ENCODE measurements at places on chromosomes 3 and 15. TPM values are rescaled to one million over a fixed set of nuclear protein-coding genes. Genes with fewer than 3 reads are reported as not detected.

DNA sequence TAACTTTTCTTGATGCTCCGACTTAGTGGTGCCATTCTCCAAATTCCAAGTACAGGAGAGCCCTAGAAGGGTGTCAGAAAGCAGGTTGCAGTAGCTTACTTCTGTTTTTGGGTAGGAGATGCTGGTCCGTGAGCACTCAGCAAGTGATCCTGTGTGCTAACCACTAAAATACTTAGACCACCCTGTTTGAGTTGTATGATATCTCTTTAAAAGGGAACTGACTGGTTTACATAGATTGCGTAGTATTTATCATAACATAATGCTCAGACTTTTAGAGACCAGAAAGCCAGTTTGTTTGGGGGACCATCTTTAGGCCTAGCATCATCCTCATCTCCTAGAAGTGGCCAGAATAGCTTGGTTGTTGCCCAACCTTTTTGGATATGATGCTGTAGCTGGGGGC, 26.7 kb downstream of the CTDSPL start:
- DNase-seq: no peak

FSIP1 gene
- 0.32 TPM for total RNA-seq

- DNase-seq: no peak
These were observed 63.1 kb upstream of the TSEN2 start for GRCh38 chr3:12421132-12421531.

DNA sequence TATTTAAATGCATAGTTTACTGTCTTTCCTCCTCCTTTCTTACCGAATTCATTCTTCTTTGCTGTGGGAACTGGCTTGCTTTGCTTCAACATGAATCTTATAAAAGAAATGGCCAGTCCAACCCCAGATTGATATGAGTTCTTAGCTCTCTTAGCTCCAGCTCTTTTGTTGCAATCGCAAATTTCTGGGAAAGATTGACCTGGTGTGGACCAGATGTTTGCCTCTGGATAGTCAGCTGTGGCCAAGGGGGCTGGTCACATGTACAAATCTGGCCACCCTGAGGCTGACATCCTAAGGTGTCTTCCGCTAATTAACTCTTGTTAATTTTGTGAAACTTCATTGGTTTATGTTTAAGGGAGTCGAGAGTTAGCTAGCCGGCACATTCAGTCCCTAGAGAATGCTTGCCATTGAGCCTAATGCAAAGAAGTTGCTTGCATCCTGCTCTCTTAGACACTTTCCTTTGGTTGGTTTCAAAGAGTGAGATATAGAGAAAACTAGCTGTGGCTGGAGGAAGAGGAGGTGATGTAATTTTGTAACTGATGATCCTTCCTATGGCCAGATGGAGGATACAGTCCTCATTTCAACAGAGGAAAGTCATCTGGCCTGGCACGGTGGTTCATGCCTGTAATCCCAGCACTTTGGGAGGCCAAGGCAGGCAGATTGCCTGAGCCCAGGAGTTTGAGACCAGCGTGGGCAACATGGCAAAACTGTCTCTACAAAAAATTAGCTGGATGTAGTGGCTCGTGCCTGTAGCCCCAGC, 162.4 kb downstream of the ADAMTSL3 start:
- DNase-seq: no peak

C3orf22 gene
- not detected for total RNA-seq

DNA sequence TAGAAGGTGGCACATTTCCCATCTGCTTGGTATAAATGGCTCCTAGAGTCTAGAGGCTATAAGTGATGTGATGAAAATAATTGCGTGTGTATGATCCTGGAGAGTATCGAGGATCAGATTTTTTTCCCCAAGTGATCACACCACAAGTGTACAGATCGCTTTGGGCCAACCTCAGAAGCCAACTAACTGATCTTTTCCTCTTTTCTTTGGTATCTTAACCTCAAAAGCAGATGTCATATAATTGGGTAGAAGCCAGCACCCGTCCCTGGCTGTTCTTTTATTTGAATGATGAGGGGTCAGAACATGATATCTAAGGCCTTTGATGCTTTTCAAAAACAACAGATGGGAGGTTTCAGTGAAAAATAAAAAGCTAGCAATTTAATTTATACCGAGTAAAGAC, 3.3 kb downstream of the P2RY14 start:
- no peak for DNase-seq

- DNase-seq: no peak
These were observed 238.0 kb downstream of the FOXP1 start for GRCh38 chr3:71345429-71346040.

LMAN1L gene
- total RNA-seq: not detected

GRCh38 chr3:195907684-195907933, 742 bp downstream of the TNK2 start:
- DNase-seq: no peak

GRCh38 chr3:105108823-105109222, 257.9 kb upstream of the ALCAM start:
- DNase-seq: no peak

MESP2 gene
- 0.14 TPM for total RNA-seq

DNA sequence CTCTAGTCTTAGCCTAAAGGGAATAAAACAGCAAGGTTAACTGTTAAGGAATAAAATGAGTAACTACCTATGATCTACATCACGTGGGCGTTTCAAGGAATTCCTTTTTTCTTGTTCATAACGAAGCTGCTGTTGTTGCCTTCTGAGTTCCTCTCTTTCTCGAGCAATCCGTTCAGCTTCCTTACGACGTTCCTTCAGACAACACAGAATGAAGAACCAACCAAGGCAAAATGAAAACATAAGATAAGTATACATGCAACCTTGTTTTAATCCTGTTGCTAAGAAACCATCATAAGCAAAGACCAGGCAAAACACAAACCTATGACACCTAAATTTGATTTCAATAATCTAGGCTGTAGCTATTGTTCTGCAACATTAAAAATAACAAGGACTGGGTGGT, 44.1 kb downstream of the SLTM start:
- DNase-seq: no peak

HACD2 gene
- total RNA-seq: 27.7 TPM

DNA sequence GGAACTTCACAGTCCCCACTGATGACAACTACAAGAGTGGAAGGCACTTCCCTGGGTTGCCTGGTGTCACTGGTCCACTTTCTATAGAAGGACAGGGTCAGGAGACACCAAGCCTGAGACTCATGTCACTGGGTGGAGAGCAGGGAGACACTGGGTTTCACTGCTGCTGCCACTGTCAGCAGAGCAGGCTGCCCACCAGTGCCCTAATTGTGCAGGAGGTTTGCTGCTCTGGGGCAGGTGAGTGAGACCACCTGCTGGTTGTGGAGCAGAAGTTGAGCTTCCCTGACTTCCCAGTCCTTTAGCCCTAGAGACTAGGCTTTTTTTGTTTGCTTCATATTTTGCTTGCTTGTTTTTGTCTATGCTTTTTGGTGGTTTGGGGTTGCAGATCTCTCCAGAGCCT, 528.4 kb upstream of the RGMA start:
- DNase-seq: peak; percentile 4

DNA sequence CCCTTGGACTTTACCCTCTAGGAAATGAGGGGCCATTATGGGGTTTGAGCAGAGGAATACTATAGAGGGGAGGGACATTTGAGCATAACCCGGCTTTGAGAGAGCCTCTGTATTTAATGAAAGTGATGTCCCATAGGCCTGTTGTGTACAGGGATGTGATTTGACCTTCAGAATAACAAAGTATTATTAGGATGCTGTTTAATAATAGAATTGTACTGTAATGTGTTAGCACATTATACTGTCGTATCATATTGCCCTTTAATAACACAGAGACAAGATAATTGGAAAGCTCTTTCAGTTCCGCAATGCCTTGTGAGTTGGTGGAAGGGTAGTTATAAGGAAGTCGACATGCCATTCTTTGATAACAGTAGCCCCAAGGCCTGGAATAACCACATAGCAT, 328.3 kb downstream of the RYR3 start:
- DNase-seq: no peak

FGF7 gene
- total RNA-seq: not detected

DNA sequence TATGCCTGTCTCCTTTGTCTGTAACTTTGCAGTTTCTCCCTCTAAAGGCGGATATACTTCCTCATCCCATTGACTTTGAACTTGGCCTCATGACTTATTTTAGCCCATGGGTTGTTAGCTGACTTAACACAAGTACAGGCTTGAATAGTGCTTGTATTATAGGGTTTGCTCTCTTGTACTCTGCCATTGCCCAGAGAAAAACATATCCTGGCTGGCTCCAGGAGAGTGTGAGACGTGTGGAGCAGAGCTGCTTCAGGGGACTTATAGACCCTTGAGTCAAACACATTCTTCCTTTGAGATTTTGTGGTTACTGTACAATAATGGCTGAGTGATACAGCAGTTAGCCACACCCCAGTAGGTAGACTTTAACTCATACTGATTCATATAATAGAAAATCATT, 124.0 kb downstream of the RAP2B start:
- DNase-seq: no peak

Measured in activated CD4-positive, alpha-beta T cell treated with anti-CD3 and anti-CD28 coated beads for 36 hours (primary cell).